ENCODE measurements at places on chromosomes 3 and 15.

DNA sequence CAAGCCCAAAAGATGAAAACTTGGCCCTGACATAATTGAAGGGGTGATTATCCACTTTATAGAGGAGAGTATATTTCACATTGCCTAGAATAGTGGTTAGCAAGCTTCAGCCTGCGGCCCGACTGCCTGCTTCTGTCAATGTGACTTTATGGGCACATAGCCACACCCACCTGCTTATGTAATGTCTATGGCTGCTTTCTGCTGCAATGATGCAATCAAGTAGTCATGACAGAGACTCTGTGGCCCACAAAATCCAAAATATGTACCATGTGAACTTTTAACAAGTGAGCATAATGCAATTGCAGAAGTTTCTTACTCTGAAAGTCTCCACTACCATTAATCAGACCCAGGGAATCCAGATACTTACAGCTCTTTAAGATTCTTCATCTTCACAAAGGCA, 103.1 kb downstream of the LRIG1 start:
- no peak for DNase-seq

- DNase-seq, result no peak
These were observed 34.8 kb downstream of the SUMF1 start for GRCh38 chr3:4432259-4432658.

- DNase-seq, result no peak
These were observed 30.7 kb downstream of the CD200R1L start for GRCh38 chr3:112815981-112816380.

- no peak for DNase-seq
These were observed 7.1 kb downstream of the KCNH8 start for GRCh38 chr3:19155375-19155774.

DNA sequence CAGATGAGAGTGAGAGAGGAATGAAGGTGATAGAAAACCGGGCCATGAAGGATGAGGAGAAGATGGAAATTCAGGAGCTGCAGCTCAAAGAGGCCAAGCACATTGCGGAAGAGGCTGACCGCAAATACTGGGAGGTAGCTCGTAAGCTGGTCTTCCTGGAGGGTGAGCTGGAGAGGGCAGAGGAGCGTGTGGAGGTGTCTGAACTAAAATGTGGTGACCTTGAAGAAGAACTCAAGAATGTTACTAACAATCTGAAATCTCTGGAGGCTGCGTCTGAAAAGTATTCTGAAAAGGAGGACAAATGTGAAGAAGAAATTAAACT, 88.9 kb downstream of the EOMES start:
- DNase-seq, result no peak

DNA sequence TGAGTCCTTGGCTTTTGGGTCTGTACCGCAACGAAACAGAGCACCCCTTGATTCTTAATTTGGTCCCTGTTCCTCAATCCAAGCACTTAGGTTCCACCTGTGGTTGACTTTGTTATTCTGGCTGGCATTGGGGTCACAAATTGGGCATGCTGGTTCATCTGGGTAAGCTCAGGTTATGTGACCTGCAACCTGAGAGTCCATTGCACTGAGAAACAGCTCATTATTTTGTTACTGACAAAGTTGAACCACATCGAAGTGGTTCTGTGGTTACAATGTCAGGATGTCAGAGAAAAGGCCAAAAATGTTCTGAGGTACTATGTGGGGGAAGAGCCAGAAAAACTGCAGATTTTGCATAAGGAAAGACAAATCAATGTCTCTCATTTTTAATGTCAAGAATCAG, 74.2 kb downstream of the ZNF621 start:
- no peak for DNase-seq

DNA sequence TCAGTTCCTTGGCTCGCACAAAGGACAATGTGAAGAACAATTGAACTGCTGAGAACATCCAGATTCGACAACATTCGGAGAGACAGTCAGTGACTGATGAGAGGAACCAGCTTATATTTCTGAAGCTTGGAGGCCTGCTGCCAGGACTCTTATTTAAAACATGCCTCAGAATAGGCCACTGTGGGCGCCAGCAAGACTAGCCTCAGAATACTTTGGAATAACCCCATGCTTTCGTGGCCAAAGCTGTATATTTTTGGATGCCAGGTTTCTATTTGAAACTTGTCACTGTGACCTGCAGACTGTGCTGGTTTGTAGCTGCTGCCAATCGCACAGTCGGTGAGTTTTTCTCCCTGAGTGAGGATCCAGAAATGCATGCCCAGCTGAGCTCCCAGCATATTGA, 129.9 kb upstream of the UBE3A start:
- DNase-seq, result no peak

GRCh38 chr3:6287088-6287875, 573.6 kb upstream of the GRM7 start:
- no peak for DNase-seq

- DNase-seq, result peak; percentile 14
These were observed 89.3 kb upstream of the C2CD4B start for GRCh38 chr15:62254137-62254934.

GRCh38 chr3:23128655-23129054, 74.5 kb upstream of the UBE2E2 start:
- no peak for DNase-seq

GRCh38 chr3:2554656-2555055, 456.0 kb downstream of the CNTN4 start:
- no peak for DNase-seq

- DNase-seq, result no peak
These were observed 18.8 kb upstream of the SPATA12 start for GRCh38 chr3:57041674-57042073.

GRCh38 chr3:14450506-14450905, 48.1 kb downstream of the SLC6A6 start:
- DNase-seq, result no peak

GRCh38 chr3:5087209-5087608, 34.9 kb upstream of the ARL8B start:
- no peak for DNase-seq

GRCh38 chr15:66149871-66150270, 103.7 kb downstream of the MEGF11 start:
- no peak for DNase-seq

- no peak for DNase-seq
These were observed 4.8 kb upstream of the PLXNB1 start for GRCh38 chr3:48434591-48435222.

DNA sequence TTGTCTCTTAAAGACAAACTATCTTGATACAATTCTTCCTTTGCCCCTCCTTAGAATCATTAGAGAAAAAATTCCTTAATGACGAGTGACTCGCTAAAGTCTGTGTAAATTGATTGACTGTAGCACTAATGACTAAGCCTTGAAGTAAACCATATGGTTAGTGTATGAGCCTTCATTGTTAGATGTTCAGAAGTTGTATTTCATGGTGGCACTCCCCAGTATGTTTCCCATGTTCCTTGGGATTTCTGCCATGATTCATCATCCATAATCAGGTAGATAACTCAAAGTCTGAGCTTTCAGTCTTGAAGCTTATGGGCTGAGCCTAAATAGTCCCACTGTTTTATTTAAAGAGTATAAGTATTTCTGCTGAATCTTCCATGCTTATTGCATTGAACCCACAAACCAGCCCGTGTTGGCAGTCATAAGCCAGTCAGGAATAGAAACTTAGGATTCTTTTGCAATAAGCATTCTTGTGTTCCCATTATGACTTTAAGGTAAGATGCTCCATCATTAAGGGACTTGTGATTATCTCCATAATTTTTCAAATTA, 371.2 kb upstream of the RARB start:
- DNase-seq, result no peak

GRCh38 chr15:100818927-100819326, 60.7 kb upstream of the ALDH1A3 start:
- DNase-seq, result no peak

- no peak for DNase-seq
These were observed 59.3 kb downstream of the CYP11A1 start for GRCh38 chr15:74307827-74308811.

DNA sequence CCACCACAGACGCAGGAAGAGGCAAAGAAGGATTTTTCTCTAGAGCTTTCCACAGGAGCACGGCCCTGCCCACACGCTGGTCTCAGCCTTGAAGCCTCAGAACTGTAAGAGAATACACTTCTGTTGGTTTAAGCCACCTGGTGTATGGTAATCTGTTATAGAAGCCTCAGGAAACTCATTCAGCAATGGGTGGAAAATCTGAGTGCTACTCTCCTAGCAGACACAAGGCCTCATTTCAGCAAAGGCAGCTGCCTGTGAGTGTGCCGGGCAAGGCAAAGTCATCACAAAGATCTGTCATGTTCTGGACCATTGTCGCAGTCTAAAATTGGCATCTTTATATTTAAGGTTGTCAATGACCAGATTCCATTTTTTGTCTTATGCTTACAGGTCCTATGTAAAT, 31.0 kb downstream of the ATP10A start:
- no peak for DNase-seq

DNA sequence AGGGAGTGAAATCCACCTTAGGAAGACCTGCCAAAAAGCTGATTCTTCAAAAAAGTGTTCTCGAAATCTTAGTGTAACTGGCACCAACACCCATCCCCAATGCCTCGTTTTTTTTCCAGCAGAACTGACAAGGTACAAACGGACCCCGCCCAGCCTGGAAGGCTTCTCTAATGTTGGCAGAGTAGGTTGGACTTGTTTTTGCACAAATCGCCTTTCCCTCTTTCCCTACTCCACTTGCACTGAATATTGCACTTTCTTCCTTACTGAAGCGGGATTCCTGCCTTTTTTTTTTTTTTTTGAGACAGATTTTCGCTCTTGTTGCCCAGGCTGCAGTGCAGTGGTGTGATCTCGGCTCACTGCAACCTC, 544 bp upstream of the TIMMDC1 start:
- DNase-seq, result no peak

DNA sequence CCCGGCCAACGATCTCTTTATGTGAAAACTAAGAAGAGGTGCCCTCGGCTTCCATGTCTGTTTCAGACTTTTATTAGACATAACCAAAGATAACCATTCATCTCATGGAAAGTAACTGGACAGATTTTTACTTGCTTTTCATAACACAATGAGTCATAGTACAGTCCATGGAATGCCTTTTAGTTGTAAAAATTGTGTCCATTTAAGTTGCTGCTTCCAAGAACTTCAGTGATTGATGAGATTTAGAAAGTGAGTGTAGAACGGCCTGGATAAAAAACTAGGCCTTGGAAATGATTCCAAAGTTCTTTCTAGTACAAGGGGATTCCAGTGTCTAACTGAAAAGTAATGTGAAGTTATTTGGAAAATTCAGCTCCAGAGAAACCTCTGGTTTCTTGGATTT, 10.8 kb downstream of the EIF2AK4 start:
- DNase-seq, result no peak

- no peak for DNase-seq
These were observed 12.9 kb downstream of the ZIC4 start for GRCh38 chr3:147393261-147393942.

DNA sequence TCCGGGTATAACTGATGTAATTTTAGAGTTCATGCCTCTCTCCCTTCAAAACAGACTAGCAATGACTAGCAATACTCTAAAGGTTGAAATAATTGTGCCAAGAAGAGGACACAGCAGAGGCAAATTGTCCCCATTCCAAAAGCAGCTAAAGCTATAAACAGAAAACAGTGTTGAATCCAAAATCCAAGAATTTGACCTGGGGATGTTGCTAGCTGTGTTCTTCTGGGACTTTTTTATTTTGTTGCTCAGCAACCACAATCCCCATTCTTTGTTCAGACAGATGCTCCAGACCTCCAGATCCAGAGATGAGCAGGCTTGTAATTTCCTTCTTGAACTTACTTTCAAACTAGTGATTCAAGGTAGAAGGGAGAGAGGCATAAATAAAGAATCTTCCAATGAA, 191.5 kb downstream of the FOXB1 start:
- DNase-seq, result no peak

Data from stimulated activated CD8-positive, alpha-beta memory T cell treated with anti-CD3 and anti-CD28 coated beads, Interleukin-15, amount 100 ng/mL, for 1 hour (primary cell).